ENCODE measurements at places on chromosomes 16 and 17.

- no peak for DNase-seq
Measured at GRCh38 chr17:82943751-82944150, 103.9 kb upstream of the ZNF750 start.

DNA sequence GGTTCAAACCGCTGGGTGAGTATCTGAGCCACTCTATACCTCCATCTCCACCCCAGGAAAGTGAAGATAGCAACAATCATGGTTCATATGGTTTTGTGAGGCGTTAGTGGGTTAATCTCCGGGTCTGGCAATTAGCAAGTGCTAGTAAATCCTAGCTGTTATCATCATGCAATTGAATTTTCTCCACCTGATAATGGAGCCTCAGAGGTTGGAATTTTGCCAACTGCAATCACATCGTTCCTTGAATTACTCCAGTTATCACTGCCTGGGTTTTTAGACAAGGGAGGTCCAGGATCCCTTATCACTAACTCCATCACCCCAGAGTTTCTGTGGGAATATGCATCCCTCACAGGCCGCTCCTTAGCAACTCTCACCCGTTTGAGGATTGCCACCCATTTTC lies 311.5 kb downstream of the RBFOX1 start:
- no peak for DNase-seq

DNA sequence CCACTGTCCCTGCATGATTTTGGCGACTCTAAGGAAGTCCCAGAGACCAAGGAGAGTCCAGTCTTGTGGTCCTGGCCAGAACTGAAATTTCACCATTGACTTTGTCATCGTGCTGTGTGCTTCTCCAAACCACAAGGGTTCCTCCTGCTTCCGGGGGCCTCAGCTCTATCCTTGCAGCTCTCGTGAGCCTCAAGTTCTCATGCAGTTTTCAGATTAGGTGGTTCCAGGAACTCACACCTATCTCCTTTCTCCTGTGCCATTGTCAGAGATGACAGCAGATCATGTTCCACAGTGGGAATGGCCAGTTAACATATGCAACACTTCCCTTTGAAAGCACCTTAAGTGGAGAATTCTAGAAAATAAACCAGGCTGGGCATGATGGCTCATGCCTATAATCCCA lies 97.9 kb upstream of the CRHR1 start:
- no peak for DNase-seq

- DNase-seq, result no peak
Measured at GRCh38 chr16:87996962-87997880, 46.0 kb downstream of the BANP start.

DNA sequence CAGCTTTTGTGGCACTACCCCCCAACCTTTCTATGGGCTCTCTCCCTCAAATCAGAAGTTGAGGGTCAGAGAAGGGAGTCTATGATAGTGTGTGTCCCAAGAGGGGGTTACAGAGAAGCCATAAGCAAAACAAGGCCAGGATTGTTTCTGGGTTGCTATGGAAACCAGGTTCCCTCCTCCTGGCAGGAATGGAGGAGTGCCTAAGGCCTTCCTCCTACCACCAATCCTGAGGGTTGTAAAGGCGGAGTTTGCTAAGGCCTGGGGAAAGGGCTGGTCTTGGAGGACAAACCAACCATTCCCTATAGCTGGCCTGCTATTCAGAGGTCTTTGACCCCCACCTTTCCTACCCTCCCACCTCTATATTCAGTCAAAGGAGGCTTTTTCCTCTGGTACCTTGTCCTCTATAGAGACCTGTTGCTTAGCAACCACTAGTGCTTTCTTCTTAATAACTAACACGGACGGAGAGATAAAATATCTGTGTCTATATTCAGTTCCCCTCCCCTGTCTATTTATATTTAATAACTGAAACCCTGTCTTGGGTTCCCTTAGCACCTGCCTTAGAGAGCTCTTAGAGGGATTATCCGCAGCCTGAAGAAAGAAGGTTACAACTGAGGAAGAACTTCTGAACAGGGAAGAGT lies 43.4 kb downstream of the NEUROD2 start:
- DNase-seq, result no peak
